Mesenchymal stem cell (in vitro differentiated cells and primary cell): ENCODE measurements at places on chromosomes 7 and 10.

DNA sequence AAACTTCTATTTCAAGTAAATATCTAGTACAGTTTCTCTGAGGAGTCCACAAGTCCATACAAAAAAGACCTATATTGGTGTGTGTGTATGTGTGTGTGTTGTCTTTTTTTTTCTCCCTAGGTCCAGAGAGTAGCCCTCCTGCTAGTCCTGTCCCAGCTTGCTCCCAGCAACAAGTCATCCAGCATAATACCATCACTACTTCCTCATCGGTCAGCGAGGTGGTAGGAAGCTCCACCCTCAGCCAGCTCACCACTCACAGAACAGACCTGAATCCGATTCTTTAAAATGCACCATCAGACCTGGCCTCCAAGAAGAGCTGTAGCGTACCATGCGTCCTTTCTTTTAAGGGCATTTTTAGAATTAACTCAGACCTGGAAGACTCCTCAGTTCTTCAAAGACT, 139.1 kb downstream of the TRIL start:
- no peak for DNase-seq

DNA sequence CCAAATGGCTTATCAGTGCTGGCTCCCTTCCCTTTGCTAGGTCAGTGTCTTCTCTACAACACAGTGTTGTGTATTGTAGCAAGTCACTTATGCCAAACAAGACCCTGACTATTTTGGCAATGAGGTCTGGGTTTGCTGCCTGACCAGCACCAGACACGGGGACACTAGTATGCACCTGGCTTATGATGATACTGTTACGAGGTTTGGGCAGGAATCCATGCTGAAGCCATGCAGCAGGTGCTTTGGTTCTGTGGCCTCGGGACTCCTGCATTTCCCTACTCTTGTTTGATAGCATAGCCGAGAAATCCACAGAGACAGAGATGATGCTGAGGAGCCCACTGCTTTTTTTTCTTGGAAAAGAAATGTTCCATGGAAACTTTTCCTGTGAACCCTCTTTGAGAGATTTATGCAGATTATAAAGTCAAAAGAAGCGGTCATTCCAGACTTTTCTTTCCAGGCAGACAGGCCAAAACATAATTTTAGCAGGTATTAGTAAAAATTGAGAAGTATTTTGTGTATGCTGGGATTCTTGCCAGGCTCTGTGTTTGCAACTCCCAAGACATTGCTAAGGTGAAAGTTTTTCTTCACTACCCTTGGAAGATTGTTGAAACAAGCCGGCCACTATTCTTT, 291.1 kb downstream of the BBS9 start:
- DNase-seq: no peak

DNA sequence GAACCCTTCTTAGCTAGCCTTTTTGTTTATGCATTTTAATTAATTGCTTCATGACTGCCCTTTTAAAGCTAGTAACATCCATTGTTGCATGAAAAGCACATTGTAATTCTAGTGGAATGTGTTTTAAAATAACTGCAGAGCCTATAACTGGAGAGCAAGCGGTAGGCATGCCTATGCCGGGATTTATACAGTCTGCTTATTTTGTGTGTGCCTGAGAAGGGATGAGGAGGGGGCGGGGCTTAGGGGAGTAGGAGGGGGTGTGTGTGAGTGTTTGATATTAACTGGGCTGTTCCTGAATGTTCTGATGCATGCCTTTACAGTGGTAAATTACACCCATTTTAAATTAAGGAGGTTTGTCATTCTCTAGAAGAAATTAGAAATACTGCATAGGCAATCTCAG, 208.1 kb downstream of the TCF7L2 start:
- DNase-seq: no peak

- peak; percentile 8 for DNase-seq
Observed at GRCh38 chr7:34156336-34156735, 251.0 kb downstream of the BMPER start.

DNA sequence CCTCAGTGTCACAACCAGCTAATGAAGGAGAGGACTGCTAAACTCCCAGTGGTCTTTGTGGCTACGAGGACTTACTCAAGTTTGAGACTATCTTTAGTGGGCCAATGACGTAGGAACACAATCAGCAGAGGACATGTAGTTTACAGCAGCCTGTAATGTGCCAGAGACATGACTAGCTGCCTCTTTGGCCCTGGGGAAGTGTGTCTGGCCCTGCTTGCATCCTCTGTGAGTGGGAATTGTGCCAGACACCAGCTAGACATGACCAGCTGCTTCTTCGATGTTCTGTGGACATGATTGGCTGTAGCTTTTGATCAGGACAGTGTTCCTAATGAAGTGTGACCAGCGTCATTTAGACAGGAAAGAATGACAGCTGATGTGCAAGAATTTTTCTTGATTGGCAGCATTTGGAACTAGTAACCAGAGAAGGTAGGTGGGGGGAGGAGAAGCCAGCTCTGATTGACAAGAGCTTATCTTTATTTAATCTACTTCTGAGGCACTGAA, 141.7 kb downstream of the AUTS2 start:
- peak; percentile 5 for DNase-seq

GRCh38 chr10:107747851-107748250, 583.3 kb upstream of the SORCS1 start:
- no peak for DNase-seq

- DNase-seq: peak; percentile 79
Observed at GRCh38 chr10:75400771-75401568, 594 bp downstream of the ZNF503 start.

DNA sequence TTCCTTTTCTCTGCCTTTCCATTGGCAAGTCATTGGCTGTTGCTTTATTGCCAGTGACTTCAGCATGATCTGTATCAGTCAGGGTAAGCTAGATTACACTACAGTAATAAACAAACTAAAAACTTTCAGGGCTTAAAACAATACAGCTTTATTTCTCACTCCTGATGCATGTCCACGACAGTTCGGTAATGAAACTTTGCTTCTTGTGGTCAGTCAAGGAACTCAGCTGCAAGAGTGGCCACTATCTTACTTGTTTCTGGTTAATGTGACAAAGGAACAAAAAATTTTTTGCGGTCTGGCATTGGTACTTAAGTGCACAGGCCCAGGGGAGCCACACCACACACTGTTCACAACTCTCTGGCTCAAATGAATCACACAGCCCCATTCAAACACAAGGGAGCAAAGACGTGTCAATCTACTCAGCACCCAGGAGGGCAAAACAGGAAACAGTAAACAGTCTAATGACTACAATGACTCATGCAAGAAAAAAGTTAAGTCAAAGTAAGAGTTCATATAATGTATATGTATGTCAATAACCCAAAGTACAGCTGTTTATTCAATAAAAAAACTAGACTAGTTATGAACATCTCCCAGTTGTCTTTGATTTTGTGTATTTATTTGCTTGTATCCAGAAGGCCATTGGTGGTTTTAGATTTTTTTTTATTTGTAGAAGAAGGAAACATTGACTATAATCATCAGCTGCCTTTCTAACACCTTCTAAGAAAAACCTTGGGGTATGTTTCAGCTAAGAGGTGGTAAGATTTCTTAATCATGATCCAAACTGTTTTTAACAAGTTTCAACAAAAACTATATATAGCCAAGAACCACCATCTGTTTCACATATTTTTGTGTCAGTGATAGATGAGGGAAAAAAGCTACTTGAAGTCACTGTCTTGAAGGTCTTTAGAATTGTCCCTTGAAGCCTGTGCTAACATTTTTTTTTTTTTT, 134.4 kb upstream of the FAM3C start:
- DNase-seq: peak; percentile 99

DNA sequence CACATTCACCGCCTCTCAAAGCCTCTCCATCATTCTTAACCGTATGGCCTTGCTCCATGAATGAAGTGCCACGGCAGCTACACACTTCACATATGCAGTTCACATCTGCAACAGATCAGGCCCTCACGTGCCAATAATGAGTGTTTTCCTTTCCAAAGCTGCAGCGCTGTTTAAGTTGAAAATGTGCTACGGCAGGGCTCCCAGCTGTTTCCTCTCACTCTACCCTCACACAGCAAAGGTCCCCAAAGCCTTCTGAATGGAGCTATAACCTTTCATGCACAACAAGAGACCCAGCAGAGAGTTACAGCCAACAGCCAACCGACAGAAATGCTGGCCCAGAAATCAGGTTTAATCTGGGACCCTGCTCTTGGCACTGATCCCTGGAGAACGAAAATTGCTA, 236.1 kb downstream of the ELMO1 start:
- no peak for DNase-seq
